ENCODE measurements at places on chromosomes 2 and 18.

GRCh38 chr2:24332791-24333540, 27.4 kb downstream of the ITSN2 start:
- no peak for DNase-seq

- DNase-seq: no peak
Observed at GRCh38 chr18:44885507-44885906, 204.8 kb downstream of the SETBP1 start.

- no peak for DNase-seq
Observed at GRCh38 chr2:25388491-25388890, 46.8 kb upstream of the DNMT3A start.

DNA sequence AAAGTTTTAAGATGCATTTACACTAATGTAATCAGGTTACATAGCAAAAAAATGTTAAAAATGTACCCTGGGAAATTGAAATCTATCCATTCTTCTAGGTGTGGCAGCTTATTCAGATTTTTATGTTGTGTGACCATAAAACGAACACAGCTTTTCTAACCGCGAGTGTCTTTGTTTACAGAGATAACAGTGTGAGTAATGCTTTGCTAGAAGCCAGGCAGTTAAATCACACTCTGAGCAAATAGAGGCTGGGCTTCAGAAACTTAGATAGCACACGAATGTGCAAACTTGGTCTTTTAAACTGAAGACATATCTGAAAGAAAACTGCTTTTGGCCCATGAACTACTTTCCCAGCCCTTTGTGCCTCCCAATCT, 116.1 kb downstream of the SPTBN1 start:
- no peak for DNase-seq

- DNase-seq: no peak
Observed at GRCh38 chr2:159549234-159549633, 67.1 kb downstream of the BAZ2B start.

DNA sequence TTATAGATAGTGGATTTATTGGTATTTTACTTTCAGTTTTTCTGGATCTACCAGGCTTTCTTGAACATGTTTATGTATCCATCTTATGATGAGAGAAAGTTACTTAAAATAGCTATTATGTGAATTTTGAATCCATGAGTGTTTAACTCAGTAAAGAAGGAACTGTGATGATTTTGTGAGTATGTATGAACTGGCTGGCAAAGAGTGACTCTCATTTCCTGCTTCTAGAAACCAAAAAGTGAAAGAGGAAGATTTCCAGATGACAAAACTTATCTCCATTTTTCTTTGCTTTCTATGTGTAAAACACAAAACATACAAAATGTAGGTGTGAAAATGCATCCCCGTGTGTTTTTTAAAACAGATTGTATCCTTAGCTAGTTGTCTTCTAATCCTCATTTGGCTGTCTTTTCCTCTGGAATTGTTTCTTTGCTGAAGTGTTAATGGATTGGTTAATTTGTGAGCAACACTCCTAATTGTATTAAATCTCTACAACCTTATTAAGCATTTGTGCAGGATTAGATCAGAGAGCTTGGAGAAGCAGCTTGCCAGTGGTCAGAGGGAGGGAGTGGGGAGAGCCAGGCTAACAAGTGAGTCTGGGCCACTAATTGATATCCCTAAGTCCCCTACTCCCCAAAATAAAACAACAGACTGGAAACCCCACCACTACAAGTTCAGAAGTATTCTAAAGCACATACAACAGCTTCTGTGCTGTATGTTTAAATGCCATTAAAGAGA, 23.9 kb downstream of the PTPRM start:
- DNase-seq: no peak

DNA sequence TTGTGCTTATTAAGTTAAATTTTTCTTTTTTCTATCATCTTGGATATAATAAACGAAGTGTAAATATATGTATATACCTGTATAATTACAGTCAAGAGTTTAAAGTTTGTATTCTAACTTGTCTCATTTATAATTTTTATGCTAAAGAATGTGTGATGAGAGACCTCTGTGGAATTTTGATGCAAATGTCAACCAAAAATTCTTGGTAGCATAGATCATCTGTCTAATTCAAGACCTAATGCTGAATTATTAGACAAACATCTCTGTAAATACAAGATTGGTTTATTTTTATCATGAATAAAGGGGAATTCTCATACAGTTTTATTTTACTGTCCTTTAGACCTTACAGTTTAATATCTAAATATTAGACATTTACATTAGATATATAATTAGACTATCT, 149.2 kb upstream of the VWC2L start:
- DNase-seq: no peak

GRCh38 chr18:3479978-3480509, 30.1 kb downstream of the TGIF1 start:
- DNase-seq: no peak

DNA sequence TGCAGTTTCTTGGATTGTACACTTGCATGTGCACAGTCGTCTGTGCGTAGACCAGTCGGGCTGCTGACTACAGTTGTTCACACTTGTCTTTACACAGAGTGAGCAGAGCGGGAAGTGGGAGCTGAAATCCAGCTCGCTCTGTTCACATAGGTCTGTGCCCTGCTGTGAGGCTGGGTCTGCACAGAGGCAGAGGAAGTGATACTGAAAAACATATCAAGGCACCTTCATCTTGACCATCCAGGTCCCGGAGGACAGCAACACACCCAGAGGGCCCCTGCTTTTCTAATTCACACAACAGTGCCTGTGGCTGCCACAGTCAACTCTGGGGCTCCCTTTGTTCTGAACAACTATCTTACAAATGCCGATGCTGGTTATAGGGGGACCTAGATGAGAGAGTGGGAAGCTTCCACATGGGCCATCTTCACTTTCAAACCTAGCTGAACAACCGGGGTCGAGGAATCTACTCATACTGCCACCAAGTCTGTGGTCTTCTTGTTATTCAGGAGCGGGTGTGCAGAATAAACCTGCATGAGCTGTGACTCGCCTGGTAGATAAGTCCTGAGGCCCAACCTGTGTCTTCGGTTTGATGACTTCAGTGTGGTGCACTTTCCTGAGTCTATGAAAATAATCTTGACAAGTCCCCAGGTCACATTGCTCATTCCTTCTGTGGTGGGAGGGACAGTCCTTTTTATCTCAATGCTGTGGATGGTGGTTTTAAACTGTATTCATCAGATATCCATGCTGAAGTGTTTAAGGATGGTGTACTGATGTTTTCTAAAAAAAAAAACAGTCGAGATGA, 3.5 kb upstream of the ADNP2 start:
- no peak for DNase-seq

- DNase-seq: no peak
Observed at GRCh38 chr2:65340898-65341681, 91.3 kb downstream of the SPRED2 start.
